ENCODE measurements at places on chromosomes 4 and X.

DNA sequence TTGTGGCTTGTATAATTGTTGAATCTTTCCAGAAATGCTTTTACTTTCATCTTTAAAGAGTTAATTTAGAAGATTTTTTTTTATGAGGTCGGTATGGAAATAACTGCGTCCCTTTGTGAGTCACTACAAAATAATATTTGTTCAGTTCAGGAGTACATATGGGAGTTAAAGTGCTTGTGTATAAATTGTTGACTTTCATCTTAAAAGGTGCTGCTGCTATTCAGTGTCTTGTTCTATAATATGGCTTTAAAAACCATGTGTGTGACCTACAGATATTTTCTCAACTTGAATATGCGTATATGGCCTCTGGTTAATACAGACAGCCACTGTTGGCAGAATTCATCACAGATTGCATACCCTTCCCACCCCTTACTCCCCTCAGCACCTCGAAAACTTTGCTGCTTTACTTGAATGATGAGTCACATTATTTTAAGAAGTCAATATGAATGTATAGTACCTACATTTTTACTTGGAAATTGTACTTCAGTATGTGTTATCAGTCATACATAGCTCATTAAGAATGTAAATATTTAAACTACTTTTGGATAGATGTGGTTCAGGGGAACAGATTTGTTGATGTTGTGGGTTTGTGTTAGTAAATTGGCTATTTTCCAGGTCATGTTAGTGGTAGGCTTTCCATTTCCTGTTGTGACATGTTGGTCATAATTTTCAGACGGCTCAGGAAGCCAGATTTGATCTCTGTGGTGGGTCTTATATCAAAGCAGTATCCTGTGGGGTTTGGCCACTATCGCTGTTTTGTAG, 1.5 kb downstream of the CLCN3 start:
- no peak for DNase-seq

GRCh38 chr4:169010125-169011023, at the start of gene CBR4:
Gene CBR4 (minus strand): TSS chr4:169010255. CDS start chr4:169010089, 166 bp downstream.
- DNase-seq, result peak; percentile 94

DNA sequence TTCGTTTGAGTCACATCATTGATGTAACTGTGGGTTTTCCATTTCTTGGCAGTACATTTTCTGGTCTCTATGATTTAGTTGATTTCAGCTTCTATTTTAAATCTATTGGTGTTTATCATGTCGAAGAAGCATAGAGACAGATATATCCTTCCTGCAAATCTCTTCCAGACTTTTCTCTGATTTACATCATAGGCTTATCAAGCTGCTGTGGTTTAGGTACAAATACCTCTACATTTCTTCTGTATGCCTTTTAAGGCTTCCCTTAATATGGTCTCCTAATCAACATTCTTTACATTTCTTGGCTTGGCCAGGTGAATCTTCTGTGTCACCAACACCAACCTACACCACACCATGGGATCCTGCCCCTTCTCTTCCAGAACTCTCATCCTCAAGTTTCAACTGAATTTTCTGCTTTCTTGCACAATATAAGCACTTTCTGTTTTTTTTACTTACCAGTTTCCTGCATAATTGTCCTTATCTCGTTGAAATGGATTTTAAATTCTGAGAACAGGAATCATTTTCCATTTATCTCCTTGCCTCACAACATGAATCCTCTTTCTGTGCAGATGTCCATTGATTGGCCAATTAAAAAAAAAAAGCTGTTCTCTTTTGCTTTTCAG, 626.9 kb downstream of the ANKRD50 start:
- no peak for DNase-seq

GRCh38 chr4:74235135-74235534, 73.1 kb upstream of the EPGN start:
- DNase-seq, result no peak

GRCh38 chr4:117691572-117692351, 342.5 kb upstream of the NDST3 start:
- DNase-seq, result no peak

DNA sequence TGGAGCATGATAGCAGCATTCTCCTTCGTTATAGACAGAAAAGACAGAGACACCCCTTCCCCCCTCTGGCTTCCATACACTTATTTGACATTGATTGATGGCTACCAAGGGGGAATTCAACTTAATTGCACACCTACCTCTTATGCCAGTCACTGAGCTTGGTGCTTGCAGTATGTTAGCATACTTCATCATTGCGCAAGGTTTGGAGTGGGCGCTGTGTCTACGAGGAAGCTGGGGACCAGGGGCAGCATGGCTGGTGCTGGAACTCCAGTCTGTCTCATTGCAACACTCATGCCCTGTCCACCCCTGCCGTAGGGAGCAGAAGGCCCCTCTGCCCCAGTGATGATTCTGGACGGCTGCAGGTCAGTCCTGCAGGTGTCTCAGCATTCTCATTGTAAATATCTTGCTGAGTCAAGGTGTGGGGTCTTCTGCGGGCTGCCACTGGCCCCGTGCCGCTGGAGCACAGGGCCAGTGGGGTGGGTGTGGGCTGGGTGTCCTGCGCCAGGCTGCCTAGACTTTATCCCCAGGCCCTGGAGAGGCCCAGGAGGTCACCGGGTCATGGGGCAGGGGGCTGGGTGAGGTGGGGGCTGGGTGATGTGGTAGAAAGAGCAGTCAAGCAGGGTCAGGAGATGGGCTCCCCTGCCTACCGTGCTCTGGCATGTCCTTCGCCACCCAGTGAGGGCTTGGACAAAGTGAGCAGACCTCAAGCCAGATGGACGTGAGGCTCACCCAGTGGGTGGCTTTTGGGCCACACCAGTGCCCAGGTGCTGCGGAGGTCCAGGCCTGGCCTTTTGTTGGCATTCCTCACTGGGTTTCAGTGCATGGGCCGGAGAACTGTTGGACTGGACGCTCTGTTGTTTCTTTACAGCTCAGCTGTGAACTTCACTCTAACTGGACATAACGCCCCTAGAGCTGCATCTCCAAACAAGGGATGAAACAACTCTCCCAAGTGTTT, 85.5 kb downstream of the PSAPL1 start:
- DNase-seq, result no peak
